Activated CD4-positive, CD25-positive, alpha-beta regulatory T cell (primary cell): ENCODE measurements at places on chromosomes 5 and 9.

DNA sequence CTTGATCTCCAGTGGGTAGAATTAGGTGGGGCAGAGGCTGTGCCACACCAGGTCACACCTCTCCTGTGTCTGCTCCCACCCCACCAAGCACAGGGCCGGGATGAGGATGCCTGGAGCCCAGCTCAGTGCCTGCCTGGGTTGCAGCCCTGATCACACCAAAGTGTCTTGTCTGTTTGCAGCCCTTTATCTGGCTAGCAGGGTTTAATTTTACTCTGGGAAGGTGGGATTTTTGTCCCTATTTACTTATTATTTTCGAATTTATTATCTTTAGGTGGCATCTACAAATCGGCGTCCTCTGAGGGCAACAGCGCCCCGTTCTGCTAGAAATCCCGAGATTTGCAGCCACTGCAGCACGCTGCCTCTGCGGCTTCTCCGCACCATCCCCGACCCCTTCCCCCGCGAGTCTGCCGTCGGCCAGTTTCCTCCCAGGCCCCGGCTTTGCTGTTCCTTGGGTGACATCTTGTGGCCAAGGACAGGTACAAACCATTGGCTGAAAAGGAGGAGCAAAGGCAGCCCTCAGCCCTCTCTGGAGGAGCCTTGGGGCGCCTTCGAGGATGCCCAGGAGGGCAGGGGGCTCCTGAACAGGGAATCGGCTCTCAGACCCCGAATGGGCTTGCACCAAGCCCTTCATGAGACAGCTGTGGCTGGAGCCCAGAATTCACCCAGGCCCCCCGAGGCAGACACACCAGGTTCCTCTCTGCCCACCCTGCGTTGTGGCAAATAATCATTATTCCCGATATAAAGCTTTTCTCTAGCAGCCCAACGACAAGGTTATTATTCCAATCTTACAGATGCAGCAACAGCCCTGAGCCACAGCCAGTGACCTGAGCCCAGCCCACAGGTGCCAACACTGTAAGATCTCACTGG lies 113.0 kb downstream of the GAPVD1 start:
- DNase-seq: peak; percentile 17

DNA sequence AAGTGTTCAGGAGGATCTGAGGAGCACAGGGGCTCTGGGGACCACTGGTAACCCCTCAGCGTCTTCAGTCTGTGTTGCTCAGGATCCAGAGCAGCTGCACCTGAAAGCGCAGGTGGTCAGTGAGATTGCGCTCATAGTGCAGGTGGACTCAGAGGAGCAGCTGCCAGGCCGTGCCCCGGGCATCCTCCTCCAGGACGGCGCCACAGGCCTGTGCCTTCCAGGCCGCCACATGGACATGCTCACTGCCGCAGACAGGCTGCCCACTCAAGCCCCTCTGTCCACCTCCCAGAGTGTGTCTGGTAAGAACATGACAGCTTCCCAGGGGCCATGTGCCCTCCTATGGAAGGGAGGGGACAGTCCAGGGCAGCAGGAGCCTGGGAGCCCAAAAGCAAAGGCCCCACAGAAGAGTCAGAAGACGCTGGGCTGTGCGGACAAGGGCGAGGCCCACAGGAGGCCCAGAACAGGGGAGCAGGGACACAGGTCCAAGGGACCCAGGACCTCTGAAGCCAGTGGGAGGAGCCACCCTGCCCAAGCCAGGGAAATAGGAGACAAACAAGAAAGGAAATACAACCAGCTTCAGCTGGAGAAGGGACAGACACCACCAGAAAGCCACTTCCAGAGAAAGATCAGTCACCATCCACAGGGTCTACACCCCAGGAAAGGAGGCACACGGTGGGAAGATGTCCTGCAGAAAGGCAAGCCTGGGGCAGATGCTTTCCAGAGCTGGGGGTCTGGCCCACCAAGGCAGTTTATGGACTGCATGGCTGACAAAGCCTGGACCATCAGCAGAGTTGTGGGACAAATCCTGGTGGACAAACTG lies 5.2 kb downstream of the SPATA31E1 start:
- no peak for DNase-seq

- no peak for DNase-seq
These were observed 63.1 kb downstream of the GRAMD2B start for GRCh38 chr5:126486332-126486731.

DNA sequence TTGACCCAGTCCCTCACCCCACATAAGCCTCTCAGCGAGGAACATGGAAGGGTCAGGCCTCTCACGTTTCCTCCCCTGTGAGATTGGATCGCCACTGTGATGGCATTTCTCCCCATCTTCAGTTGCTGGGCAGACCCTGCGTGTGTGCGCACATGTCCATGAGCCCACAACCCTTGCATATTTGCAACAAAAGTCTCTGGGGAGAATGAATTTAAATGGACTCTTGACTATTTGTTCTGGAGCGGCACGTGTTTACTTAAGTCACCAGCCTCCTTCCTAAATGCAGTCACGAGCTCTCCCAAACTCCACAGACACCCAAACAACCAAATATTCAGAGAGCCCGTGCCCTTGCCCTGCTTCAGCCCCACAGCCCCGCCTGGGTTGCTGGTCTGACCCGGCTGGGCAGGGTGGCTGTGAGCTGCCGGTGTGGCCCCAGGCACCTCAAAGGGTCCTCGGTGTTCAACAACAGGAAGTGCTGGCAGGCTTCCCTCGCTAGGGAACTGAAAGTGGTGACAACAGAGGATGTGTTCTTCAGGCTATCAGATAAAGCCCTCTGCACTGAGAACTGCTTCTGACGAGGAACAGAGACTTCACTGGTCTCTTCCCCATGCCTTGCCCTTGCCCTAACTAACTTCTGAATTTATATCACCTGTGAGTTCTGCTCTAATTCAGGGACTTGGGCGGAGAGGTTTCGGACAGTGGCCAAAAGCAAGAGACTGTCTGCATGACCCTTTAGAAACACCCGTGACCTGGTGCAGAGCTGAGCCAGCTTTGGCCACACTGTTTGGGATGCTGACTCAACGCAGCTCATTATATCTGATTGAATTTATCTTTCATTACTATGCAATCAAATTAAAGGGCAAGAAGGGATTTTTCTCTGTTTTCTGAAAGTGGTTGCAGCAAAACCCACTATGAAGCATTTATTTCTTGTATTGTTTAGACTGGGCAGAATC lies 19.2 kb upstream of the CD180 start:
- DNase-seq: peak; percentile 62

GRCh38 chr5:98772415-98773213 lies 849 bp upstream of the RGMB start:
- peak; percentile 22 for DNase-seq

DNA sequence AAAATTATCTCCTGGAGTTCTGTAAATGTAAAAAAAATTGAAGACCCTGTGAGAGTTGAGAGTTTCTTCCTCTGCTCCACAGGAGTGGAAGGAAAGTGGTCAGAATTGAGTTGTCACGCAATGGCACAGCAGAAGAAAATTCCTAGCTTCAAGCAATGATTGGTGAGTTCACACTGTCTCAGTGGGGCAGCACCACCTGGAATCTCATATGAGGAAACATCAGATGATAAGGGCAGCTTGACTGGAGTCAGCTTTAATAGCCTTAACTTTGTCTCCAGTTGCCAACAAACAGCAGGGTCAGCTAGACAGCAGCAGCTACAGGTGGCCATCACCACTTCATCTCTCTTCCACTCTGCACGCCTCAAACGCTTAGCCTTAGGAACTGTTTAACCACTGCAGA lies 211.1 kb downstream of the EFNA5 start:
- no peak for DNase-seq

- no peak for DNase-seq
These were observed 79.8 kb downstream of the MUSK start for GRCh38 chr9:110748251-110748893.

GRCh38 chr5:39730006-39730405 lies 305.2 kb upstream of the DAB2 start:
- DNase-seq: no peak

GRCh38 chr5:88660264-88660946 lies 222.6 kb downstream of the MEF2C start:
- no peak for DNase-seq

GRCh38 chr5:77073667-77074066 lies 13.4 kb downstream of the ZBED3 start:
- no peak for DNase-seq

DNA sequence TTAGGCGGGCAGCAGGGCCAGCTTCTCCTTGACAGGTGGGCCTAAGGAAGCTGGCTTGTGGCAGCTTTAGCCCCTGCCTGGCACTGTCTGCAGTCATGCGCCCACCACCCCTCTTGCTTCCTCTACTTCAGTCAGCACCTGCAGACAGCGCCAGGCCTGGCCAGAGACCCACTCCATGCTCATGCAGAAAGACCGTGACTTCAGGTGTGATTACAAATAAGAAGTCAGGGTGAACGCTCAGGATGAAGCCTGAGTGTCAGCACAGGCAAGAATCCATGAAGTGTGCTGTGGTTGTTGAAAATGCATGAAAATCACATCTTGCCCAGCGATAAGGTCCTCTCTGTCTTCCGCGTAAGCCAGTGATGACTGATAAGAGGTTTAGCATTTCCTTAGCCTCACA lies 3.4 kb downstream of the CSF2 start:
- DNase-seq: no peak

- no peak for DNase-seq
These were observed 352.7 kb downstream of the ZNF608 start for GRCh38 chr5:124393584-124394379.

- no peak for DNase-seq
These were observed 68.8 kb downstream of the FEM1C start for GRCh38 chr5:115475788-115476187.

- DNase-seq: no peak
These were observed 213.9 kb upstream of the FBXL7 start for GRCh38 chr5:15285901-15286583.

- DNase-seq: no peak
These were observed 1158.7 kb downstream of the DTWD2 start for GRCh38 chr5:117829646-117830045.

GRCh38 chr5:177468685-177469628 lies 4.5 kb downstream of the DBN1 start:
- DNase-seq: no peak
